ENCODE measurements at places on chromosomes 1 and 21. TPM values are rescaled to one million over a fixed set of nuclear protein-coding genes. Genes with fewer than 3 reads are reported as not detected.
A peak's percentile ranks its signal among the peaks of the same experiment; 100 is the strongest.

Gene RBP7
- total RNA-seq, result 1.0 TPM

Gene AMY1B
- not detected for total RNA-seq

DNA sequence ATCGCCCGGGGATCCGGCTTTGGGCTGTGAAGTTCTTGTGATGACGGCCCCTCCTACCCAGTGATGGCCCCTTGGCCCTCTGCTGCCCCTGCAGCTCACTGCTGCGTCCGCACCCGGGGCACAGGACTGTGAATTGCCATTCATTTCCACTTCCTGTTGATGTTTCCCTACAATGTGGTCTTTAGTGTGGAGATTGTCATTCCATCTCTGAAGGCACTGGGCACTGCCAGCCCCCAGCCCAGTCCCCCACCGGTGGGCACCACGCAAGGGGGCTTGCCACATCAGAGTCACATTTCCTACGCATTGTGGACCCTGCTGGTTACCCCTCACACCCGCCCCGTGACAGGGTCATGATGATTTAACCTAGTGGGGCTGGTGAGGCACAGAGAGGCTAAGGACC is 2.5 kb upstream of the MX2 start:
- H3K27ac ChIP-seq, result no peak overlapping the region
- H3K36me3 ChIP-seq, result no peaks in the 10 kb centered on the region
- no peak for DNase-seq
- H3K4me1 ChIP-seq, result peaks cover 4% of the 10 kb centered on the region
- no peaks in the 10 kb centered on the region for H3K27me3 ChIP-seq

DNA sequence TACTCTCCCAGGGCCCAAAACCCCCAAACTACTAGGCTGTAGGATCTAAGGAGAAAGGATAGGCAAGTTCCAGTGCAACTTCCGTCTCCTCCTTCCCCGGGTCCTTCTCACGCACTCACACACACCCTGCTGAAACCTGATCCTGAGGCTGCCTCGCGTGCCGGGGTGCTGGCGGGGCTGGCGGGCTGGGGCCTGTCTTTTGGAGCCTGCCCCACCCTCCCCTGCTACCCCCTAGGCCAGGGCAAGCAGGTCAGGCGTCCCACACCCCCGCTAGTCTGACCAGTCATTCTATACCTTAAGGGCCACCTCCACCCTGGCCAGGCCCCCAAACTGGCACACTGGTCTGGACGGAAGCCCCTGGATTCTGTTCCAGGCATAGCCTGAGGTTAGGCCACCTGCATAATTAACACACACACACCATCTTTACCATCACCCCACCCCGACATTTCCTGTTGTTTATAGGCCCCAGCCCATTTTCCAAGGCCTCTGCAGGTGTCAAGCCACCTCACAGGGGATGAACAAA is 48.3 kb upstream of the ARTN start:
- H3K4me3 ChIP-seq, result no peak overlapping the region
- DNase-seq, result no peak
- no peak overlapping the region for H3K27ac ChIP-seq
- H3K4me1 ChIP-seq, result no peaks in the 10 kb centered on the region

DNA sequence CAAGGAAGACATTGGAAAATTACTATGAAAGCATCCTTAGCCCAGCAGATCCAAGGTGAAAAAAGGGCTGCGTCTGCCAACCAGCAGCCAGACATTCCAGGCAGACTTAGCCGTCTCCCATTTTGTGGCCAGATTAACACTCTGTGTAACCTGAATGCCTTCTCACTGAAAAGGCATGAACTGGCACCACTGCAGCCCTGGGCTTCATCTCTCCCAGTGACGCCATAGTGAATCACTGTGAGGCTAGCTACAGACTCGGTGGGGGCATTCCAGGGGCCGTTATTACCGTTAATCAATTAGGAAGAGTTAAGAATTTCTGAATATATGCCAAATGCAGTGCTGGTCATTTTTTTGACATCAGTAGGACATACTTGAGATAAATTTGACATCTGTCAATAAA is 627.4 kb downstream of the LMO4 start:
- peaks cover 26% of the 10 kb centered on the region for H3K4me1 ChIP-seq
- peak; percentile 99 for DNase-seq

- H3K4me1 ChIP-seq, result no peaks in the 10 kb centered on the region
- H3K36me3 ChIP-seq, result no peaks in the 10 kb centered on the region
- no peak overlapping the region for H3K27ac ChIP-seq
Observed at GRCh38 chr21:17432732-17433057, 80.1 kb upstream of the CXADR start.

DNA sequence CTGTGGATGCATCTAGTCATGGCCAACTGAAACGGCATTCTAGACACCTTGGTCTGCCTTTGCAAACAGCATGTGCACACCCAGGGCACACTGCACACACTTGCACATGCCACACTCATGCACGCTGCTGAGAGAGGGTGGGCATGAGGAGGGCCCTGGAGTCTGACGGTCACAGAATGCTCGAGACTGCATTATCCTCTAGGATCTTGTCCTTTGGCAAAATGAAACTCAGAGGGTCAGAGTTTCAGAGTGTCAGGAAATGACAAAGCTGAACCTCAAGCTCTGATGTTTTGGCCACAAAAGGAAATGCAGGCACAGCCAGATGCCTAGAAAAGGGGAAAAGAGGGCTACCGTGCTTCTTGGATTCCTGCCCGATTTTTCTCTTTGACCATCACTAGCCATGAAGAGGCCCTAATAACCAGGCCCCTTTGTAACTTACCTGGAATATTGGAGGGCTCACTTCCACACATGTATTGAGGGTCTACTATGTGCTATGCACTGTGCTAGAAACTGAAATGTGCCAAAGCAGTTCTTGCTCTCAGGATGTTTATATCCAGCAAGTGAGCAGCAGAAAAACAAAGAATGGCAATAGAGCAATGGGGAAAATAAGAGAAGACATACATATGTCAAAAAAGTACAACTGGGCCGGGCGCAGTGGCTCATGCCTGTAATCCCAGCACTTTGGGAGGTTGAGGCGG is 65.4 kb downstream of the TOMM20 start:
- no peak for DNase-seq
- H3K36me3 ChIP-seq, result no peaks in the 10 kb centered on the region
- H3K4me1 ChIP-seq, result peaks cover 18% of the 10 kb centered on the region
- no peak overlapping the region for H3K4me3 ChIP-seq
- no peak overlapping the region for H3K27ac ChIP-seq

DNA sequence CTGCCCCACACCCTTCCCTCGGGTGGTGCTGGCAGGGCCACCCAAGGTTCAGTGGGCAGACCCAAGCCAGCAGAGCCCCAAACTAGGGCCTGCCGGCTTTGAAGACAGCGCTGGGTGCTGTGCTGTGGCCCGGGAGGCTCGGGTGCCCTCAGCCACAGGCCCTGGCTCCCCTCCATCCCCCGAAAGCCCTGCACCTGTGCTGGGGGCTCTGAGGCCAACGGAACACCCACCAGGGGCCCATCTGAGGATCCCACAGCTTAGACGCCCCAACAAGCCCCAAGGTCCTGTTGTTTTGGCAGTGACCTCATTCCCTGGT is 8.6 kb downstream of the ITGB2 start:
- H3K27ac ChIP-seq, result no peak overlapping the region
- no peak overlapping the region for H3K4me3 ChIP-seq
- peaks cover 10% of the 10 kb centered on the region for H3K4me1 ChIP-seq
- no peak for DNase-seq
- H3K27me3 ChIP-seq, result peaks cover 22% of the 10 kb centered on the region

- H3K4me1 ChIP-seq, result no peaks in the 10 kb centered on the region
- no peak for DNase-seq
- no peak overlapping the region for H3K4me3 ChIP-seq
- no peaks in the 10 kb centered on the region for H3K36me3 ChIP-seq
- H3K27ac ChIP-seq, result no peak overlapping the region
Observed at GRCh38 chr1:10438677-10439163, 8.5 kb downstream of the CENPS start.

- H3K4me3 ChIP-seq, result peak overlapping the region; percentile 76
- DNase-seq, result no peak
- no peak overlapping the region for H3K27ac ChIP-seq
- H3K36me3 ChIP-seq, result no peaks in the 10 kb centered on the region
Observed at GRCh38 chr1:17011092-17011438, 663 bp downstream of the ATP13A2 start.

Measured in astrocyte (in vitro differentiated cells and primary cell).